ENCODE measurements at places on chromosomes 5 and 9.

DNA sequence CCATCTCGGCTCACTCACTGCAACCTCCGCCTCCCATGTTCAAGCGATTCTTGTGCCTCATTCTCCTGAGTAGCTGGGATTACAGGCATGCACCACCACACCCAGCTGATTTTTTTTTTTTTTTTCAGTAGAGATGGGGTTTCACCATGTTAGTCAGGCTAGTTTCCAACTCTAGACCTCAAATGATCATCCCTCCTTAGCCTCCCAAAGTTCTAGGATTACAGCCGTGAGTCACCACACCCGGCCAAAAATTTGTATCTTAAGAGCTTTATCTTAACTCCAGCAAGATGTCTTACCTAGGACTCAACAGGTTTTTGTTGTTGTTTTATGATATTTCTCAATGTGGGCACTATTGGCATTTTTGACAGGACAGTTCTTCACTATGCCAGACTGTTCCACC lies 27.9 kb downstream of the LYRM7 start:
- DNase-seq, result no peak

DNA sequence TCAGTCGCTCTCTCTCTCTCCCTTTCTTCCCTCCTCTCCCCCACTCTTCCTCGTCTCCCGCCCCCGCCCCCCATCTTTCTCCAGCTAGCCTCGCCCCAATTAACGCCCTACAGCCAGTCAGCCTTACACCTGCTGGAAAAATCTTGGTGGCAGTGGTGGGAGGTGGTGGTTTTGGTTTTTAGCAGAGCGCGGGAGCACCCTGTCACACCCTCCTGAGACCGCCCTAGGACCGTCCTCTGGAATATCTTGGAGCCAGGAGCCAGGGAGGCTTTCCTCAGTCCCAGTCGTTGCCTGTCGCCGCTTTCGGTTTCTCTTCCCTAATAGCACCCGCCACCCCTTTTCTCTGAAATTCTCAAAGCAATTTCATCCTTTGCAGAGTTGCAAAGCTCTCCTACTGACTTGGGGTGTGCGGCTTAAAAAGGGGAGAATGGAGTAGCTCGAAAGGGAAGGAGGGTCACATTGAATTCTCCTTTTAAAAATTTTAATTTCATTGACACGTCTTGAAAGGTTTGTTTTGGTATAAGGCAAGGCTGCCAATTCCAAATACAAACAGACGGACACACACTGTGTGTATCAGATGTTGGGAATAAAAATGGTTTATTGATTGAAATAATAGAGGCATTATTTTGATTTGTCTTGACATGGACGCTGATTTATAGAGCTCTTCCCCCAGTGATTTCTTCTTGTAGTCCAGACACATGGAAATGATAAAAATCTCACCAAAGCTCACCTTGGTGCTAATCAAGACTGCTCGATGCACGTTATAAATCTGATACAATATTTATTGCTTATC lies 301.3 kb downstream of the PARP8 start:
- no peak for DNase-seq

DNA sequence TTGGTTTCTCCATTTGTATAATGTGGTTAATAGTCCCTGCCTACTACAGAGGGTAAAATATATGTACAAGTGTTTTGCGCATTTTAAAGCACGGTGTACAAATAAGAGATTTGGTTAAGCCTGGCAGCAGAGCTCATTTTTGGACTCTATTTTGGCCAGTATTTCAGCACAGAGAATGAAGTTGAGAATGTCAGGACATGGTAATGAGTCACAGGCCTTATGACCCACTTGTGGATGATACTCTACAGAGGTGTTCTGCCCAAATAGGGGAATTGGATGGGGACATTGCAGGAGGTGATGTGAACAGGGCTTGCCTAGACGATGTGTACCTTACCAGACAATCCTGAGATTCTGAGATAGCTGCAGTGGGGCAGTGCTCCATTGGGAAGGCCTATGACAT lies 50.6 kb downstream of the MELK start:
- DNase-seq, result no peak

GRCh38 chr5:132417010-132417439 lies 47.5 kb downstream of the SLC22A5 start:
- no peak for DNase-seq

DNA sequence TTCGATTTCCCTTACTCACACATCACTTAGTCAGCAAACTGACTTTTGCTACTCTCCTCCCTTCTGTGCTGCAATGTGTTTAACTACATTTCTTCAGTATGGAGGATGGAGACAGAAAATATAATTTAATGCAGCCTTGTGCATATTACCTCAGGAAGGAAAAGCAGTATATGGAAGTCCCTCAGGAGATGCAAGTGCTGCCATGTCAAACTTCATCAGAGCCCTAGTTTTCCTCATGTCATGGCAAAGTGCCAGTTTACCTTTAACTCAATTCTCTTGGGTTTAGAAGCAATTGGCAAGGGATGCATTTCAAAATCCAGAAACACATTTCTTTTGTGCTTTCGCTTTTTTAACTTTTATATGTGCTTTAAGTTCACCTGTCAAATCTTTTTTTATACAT lies 365.4 kb downstream of the ISL1 start:
- no peak for DNase-seq

DNA sequence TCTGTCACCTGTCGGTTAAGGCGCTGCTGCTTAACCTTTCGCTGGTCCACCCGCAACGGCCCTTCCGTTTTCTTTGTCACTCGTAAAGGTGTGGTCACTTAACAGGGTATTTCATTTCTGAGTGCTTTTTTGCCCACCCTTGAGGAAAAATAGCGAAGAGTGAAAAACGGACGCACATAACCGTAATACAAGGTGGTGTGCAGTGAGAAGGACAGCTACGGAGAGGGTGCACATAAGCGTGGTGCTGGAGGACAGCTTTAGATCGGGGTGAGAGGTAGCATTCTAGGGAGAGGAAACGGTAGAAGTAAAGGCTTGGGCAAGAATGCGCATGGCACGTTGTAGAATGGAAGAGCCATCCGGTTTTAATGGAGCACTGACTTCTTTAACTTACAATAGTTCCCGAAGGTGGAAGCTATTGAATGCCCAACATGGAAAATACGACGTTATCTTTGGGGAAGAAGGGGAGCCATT lies 761 bp downstream of the CCT5 start:
- DNase-seq, result no peak

GRCh38 chr5:157518963-157519362 lies 56.6 kb downstream of the ADAM19 start:
- DNase-seq, result no peak

- no peak for DNase-seq
These were observed 166.2 kb upstream of the KLF9 start for GRCh38 chr9:70580606-70581195.

- DNase-seq, result no peak
These were observed 33.4 kb upstream of the ANXA1 start for GRCh38 chr9:73118286-73118685.

DNA sequence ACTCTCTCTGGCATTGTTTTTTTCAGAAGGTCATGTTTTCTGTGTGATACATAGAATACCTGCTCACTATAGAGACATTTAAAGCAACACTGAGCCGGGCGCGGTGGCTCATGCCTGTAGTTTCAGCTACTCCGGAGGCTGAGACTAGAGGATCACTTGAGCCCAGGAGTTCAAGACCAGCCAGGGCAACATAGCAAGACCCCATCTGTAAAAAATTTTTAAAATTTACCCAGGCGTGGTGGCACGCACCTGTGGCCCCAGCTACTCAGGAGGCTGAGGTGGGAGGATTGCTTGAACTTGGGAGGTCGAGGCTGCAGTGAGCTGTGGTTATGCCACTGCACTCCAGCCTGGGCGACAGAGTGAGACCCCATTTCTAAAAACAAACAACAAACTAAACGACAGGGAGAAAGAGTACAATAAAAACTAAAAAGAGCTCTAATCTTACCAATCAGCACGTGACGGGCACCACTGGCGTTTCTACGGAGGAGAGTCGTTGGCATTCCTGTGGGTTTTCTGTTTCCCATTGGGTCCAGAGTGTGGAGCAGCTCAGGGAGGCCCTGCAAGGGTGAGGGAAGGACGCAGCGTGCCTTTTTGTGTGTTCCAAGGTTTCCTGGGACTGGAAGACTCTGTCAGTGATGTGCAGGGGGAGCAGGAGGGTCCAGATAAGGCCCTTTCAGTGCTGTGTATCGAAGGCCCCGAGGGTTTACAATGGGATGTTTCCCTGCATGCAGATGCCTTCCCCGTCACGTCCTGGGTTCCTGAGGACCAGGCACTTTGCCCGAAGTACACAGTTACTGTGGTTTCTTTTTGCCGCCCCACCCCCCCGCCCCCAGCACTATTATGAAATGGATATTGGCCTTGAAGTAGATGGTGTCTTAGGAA lies 7.2 kb upstream of the RNU6ATAC start:
- no peak for DNase-seq

DNA sequence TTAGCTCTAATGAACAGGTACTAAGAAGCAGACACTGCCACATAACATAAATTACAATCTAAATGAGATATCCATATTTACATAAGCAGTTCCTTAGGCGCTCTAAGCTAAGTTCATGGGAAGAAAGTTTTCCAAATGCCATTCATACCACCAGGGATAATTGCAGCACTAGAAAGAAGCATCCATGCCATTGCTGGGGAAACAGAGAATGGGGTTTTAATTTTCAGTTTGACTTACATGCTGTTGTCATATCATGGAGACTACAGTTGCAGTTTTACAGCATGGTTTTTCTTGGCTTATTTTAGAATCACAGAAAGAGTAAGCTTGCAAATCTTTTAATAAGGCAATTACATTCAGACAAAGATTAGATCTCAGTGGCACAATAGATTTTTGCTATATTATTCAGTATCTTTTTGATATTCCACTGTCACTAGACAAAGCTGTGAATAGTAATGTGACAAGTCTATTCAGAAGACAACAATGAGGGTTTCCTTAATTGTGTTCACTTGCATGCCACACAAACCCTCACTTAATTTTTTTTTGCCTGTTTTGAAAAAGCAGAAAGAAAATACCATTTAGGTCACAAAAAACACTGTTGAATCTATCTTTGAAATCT lies 108.4 kb upstream of the ELAVL2 start:
- DNase-seq, result no peak

GRCh38 chr5:94240993-94241651 lies 377.3 kb downstream of the KIAA0825 start:
- DNase-seq, result no peak

Measured in nucleus accumbens (tissue), 56 donors.